Activated CD4-positive, alpha-beta T cell treated with anti-CD3 and anti-CD28 coated beads, Interleukin-2, amount 10 ng/mL, durations not matched to agents 7 days and 5 days (primary cell): ENCODE measurements at places on chromosomes 12 and 14. TPM values are rescaled to one million over a fixed set of nuclear protein-coding genes. Genes with fewer than 3 reads are reported as not detected.

The KLHL33 gene
- 0.15 TPM for total RNA-seq

DNA sequence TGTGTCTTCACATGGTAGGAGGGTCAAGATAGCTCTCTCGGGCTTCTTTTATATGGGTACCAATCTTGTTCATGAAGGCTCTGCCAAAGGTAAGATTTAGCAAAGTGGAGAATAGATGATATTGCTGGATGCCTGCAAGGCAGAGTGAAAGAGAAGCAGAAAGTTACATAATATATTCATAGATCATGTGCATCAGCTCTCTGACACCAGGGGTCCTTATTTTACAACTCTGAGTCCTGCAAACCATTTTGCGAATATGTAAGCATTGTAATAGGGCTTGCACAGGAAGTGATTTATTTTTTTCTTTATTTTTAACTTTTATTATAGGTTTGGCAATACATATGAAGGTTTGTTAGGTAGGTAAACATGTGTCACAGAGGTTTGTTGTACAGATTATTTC, 31.8 kb downstream of the CRADD start:
- no peak overlapping the region for H3K4me3 ChIP-seq
- no peak overlapping the region for H3K27ac ChIP-seq
- no peaks in the 10 kb centered on the region for H3K36me3 ChIP-seq

The TMEM253 gene
- not detected for total RNA-seq

GRCh38 chr12:102215992-102216691, 18.5 kb upstream of the PMCH start:
- DNase-seq, result no peak
- no peak overlapping the region for H3K27ac ChIP-seq
- H3K4me3 ChIP-seq, result no peak overlapping the region
- no peaks in the 10 kb centered on the region for H3K36me3 ChIP-seq
- no peaks in the 10 kb centered on the region for H3K4me1 ChIP-seq

The RNASE3 gene
- not detected for total RNA-seq

The IL23A gene
- 8.0 TPM for total RNA-seq

DNA sequence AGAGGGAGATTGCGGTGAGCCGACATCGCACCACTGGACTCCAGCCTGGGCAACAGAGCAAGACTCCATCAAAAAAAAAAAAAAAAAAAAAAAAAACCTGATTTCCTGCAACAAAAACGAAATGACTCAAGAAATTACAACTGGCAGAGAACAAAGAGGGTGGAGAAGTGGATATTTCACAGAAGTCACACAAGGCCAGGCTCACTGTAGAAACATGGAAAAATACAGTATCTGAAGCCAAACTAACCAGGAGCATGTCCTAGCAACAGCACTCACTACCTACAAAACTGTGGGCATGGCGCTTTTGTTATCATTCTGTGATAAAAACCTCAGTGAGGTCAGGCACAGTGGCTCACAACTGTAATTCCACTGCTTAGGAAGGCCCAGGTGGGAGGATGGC, 11.7 kb upstream of the MMP17 start:
- H3K27ac ChIP-seq, result no peak overlapping the region
- peaks cover 3% of the 10 kb centered on the region for H3K36me3 ChIP-seq
- DNase-seq, result no peak
- H3K4me1 ChIP-seq, result no peaks in the 10 kb centered on the region
- no peak overlapping the region for H3K4me3 ChIP-seq

DNA sequence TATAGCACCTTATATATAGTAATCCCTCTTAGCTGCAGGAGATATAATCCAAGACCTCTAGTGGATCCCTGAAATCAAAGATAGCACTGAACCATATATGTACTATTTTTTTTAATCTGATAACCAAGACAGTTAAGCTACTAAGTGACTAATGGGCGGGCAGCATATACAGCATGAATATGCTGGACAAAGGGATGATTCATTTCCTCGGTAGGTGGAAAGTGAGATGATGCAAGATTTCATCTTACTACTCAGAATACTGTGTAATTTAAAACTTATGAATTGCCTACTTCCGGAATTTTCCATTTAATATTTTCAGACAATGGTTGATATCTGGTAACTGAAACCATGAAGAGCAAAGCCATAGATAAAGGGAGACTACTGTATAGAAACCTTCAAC, 36.2 kb downstream of the PRMT8 start:
- peaks cover 10% of the 10 kb centered on the region for H3K27me3 ChIP-seq
- H3K36me3 ChIP-seq, result no peaks in the 10 kb centered on the region
- DNase-seq, result no peak
- no peak overlapping the region for H3K4me3 ChIP-seq
- H3K27ac ChIP-seq, result no peak overlapping the region

- H3K27ac ChIP-seq, result no peak overlapping the region
- peaks cover 3% of the 10 kb centered on the region for H3K4me1 ChIP-seq
- no peaks in the 10 kb centered on the region for H3K27me3 ChIP-seq
- no peak for DNase-seq
- H3K36me3 ChIP-seq, result peaks cover 28% of the 10 kb centered on the region
- H3K4me3 ChIP-seq, result no peak overlapping the region
Observed at GRCh38 chr14:89572596-89573398, 155.8 kb upstream of the FOXN3 start.

DNA sequence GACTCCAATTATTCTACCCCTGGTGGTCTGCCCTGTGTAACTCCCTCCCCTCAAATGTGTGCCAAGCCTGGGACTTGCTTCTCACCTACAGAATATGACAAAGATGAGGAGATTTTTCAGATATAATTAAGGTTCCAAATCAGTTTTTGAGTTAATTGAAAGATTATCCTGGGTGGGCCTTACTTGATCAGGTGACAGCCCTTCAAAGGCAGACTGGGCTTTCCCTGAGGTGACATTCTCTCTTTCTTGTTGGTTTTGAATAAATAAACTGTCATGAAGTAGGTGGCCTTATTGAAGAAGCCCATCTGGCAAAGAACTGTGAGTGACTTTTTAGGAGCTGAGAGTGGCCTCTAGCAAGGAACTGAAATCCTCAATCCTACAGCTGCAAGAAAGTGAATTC, 106.0 kb downstream of the BRMS1L start:
- H3K4me3 ChIP-seq, result peak overlapping the region; percentile 54
- peak overlapping the region; percentile 85 for H3K27ac ChIP-seq
- DNase-seq, result no peak
- peaks cover 47% of the 10 kb centered on the region for H3K4me1 ChIP-seq

GRCh38 chr12:91178139-91178561, 4.5 kb downstream of the DCN start:
- H3K4me1 ChIP-seq, result no peaks in the 10 kb centered on the region
- no peak overlapping the region for H3K4me3 ChIP-seq
- H3K36me3 ChIP-seq, result no peaks in the 10 kb centered on the region
- no peak for DNase-seq

DNA sequence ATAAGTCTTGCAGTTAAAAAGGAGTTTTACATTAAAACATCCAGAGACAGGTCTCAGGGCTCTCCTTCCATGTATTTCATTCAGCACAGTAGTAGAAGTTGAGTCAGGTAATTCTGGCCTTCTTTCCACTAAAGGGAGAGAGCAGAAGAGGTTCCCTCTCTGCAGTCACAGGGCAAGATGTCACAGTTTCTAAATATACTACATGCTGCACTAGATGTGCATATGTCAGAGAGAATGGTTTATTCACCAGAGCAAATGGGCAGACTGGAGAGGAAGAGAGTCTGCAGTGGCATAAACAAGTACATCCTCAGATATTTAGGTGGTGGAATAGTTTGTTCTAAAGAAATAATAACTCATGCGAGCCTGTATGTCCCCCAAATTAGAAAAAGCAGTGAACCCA, 132.0 kb downstream of the KICS2 start:
- peaks cover 9% of the 10 kb centered on the region for H3K4me1 ChIP-seq
- no peaks in the 10 kb centered on the region for H3K36me3 ChIP-seq
- H3K27me3 ChIP-seq, result no peaks in the 10 kb centered on the region
- DNase-seq, result no peak
- H3K4me3 ChIP-seq, result no peak overlapping the region
- no peak overlapping the region for H3K27ac ChIP-seq

DNA sequence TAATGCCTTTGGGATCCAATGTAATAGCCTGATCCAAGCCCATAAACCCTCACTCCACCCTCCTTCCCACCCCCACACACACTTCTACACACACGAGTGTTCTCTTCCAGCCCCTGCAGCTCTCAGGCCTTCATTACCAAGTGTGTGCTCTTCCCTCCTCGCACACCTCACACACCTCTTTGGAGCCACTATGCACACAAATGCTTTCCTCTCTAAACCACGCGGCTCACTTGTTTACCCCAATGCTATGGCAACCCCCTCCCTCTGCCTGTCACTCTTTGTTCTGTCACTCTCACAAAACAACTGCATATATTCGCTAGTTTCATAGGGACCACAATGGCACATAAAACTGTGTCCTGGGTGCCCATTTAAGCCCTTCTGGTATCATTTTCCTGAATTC, 35.1 kb downstream of the PPP2R5E start:
- peaks cover 31% of the 10 kb centered on the region for H3K36me3 ChIP-seq
- H3K4me1 ChIP-seq, result peaks cover 39% of the 10 kb centered on the region
- peak; percentile 13 for DNase-seq

The DGKA gene
- total RNA-seq, result 771 TPM

The HOXC6 gene
- total RNA-seq, result not detected

DNA sequence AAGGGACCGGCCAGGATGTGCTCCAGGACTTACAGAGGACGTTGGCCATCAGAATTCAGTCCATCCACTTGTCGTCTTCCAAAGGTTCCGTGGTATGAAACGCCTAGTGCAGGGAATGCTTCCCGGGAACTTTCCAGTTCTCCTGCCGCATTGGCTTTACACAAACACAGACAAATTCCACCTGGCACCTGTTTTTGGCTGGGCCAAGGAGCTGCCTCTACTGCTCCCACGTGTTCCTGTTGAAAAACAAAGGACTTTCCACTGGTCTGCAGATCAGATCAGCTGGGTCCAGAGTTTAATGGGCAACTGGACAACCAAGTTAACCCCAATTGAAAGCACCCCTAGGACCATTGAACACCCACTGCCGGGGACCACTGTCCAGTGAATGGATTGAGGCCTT, 28.0 kb upstream of the PWP1 start:
- DNase-seq, result no peak
- H3K36me3 ChIP-seq, result peaks cover 17% of the 10 kb centered on the region
- no peaks in the 10 kb centered on the region for H3K27me3 ChIP-seq
- no peak overlapping the region for H3K4me3 ChIP-seq
- no peak overlapping the region for H3K27ac ChIP-seq

- H3K36me3 ChIP-seq, result no peaks in the 10 kb centered on the region
- H3K27me3 ChIP-seq, result no peaks in the 10 kb centered on the region
- no peaks in the 10 kb centered on the region for H3K4me1 ChIP-seq
- H3K4me3 ChIP-seq, result no peak overlapping the region
Observed at GRCh38 chr14:37325332-37325731, 127.6 kb downstream of the MIPOL1 start.

The KRT78 gene
- total RNA-seq, result not detected

GRCh38 chr14:62696331-62696924, 348.8 kb downstream of the KCNH5 start:
- H3K36me3 ChIP-seq, result no peaks in the 10 kb centered on the region
- no peak overlapping the region for H3K4me3 ChIP-seq
- no peaks in the 10 kb centered on the region for H3K27me3 ChIP-seq
- DNase-seq, result no peak
- no peak overlapping the region for H3K27ac ChIP-seq

DNA sequence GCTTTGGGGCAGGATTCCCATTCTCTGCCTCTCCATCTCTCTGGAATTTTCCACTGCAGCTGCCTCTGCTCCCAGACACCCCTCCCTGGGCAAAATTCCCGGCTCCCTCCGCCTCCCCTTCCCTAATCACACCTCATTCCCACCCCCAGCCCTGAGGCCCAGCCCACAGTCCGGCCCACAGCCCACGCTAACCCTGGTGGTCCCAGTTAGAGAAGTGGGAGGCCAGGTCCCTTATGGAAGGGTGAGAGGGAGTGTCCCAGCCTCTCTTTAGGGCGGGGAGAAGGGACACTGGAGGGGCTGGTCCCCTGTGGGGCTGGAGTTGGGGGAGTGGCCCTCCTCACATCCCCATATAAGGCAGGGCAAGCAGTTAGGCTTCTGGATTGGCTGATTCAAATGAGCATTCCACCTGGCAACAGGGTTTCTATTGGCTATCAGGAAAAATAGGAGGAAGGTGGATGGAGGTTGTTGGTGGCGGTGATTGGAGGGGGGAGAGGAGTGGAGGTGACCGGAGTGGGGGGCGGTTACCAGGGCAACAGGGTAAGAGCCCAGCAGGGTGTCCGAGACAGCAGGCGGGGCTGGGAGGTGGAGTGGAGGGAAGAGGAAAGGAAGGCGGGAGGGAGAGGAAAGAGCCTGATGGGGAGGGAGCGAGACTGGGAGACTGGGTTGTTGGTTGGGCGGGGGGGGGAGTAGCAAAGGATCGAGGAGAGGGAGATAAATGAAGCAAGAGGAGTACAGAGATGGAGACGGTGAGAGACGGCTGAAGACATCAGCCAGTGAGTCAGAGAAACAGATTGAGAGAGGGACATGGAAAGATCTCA, 1.9 kb upstream of the PTMS start:
- no peak overlapping the region for H3K27ac ChIP-seq
- H3K36me3 ChIP-seq, result peaks cover 3% of the 10 kb centered on the region
- DNase-seq, result peak; percentile 62
- H3K27me3 ChIP-seq, result peaks cover 50% of the 10 kb centered on the region

GRCh38 chr12:101650346-101651117, 46.9 kb upstream of the CHPT1 start:
- H3K36me3 ChIP-seq, result no peaks in the 10 kb centered on the region
- no peak for DNase-seq
- peaks cover 38% of the 10 kb centered on the region for H3K27me3 ChIP-seq

DNA sequence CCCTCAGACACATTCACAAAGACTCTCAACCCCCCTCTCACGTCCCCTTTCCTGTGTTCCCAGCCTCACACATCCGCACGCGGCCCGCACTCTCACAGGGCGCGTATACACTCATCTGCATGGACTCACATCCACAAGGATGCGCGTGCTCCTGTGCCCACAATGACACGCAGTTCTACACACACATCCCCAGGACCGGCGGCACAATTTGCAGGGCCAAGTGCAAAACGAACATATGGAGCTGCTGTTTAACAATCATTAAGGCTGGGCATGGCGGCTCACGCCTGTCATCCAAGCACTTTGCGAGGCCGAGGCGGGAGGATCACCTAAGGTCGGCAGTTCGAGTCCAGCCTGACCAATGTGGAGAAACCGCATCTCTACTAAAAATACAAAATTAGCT, 36.4 kb upstream of the EML1 start:
- DNase-seq, result no peak
- H3K27me3 ChIP-seq, result peaks cover 17% of the 10 kb centered on the region
- no peaks in the 10 kb centered on the region for H3K36me3 ChIP-seq
- no peak overlapping the region for H3K4me3 ChIP-seq
- H3K4me1 ChIP-seq, result peaks cover 8% of the 10 kb centered on the region

DNA sequence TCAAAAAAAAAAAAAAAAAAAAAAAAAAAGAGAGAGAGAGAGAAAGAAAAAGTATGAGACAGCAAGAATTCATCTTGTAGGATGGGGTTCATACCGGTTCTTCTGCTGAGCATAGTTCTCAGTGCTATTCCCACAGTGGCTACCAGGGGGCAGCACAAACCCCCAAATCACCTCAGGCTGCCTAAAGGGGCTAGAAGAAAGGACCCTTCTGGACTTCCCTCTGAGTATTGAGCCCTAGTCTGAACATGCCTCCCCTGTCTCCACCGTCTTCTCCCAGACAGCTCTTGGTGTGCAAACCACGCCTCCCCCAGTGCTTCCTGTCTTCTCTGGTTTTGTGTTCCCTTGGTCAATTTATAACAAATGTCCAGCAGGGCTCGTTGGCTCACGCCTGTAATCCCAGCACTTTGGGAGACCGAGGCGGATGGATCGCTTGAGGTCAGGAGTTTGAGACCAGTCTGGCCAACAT, 31.3 kb upstream of the SMUG1 start:
- DNase-seq, result peak; percentile 72
- peaks cover 10% of the 10 kb centered on the region for H3K27me3 ChIP-seq

- H3K27ac ChIP-seq, result no peak overlapping the region
- no peaks in the 10 kb centered on the region for H3K27me3 ChIP-seq
- H3K4me1 ChIP-seq, result peaks cover 3% of the 10 kb centered on the region
- H3K4me3 ChIP-seq, result no peak overlapping the region
- no peak for DNase-seq
Observed at GRCh38 chr14:104707608-104708595, 16.1 kb upstream of the ADSS1 start.
